ENCODE measurements at places on chromosomes 5 and 9. TPM values are rescaled to one million over a fixed set of nuclear protein-coding genes. Genes with fewer than 3 reads are reported as not detected.
A peak's percentile ranks its signal among the peaks of the same experiment; 100 is the strongest.

- H3K27me3 ChIP-seq, result no peaks in the 10 kb centered on the region
- no peak for DNase-seq
- peak overlapping the region; percentile 22 for H3K4me3 ChIP-seq
These were observed 53.4 kb downstream of the SLC22A5 start for GRCh38 chr5:132422720-132423437.

GRCh38 chr9:7982907-7983306 is 183.3 kb upstream of the DMAC1 start:
- no peak overlapping the region for H3K4me3 ChIP-seq
- no peak overlapping the region for H3K27ac ChIP-seq
- DNase-seq, result no peak
- H3K27me3 ChIP-seq, result no peaks in the 10 kb centered on the region
- H3K4me1 ChIP-seq, result peaks cover under 1% of the 10 kb centered on the region

DNA sequence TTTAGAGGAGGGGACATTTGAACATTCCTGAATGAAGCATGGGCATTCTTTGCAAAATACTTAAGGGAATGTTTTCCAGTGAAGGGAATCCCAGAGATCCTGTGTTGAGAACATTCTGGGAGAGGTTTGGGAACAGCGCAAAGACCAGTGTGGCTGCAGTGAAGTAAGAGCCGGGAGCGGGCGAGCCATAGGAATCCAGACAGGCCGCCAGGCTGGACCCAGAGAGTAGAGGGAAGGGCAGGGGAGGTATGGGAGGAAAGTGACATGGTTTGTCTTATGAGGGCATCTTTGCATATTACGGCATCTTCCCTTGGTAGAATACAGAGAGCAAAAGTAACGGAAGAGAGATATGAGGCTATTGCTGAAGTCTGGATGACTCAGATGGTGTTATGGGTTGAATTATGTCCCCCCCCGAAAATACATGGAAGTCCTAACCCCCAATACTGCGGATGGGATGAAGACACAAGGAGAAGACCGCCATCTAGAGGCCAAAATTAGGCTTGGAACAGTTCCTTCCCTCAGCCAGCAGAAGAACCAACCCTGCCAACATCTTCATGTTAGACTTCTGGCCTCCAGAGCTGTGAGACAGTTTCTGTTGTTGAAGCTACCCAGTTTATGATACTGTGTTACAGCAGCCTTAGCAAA is 268.2 kb downstream of the MAST4 start:
- H3K4me3 ChIP-seq, result no peak overlapping the region
- no peak overlapping the region for H3K27ac ChIP-seq
- H3K27me3 ChIP-seq, result no peaks in the 10 kb centered on the region
- DNase-seq, result no peak
- no peaks in the 10 kb centered on the region for H3K4me1 ChIP-seq
- no peaks in the 10 kb centered on the region for H3K36me3 ChIP-seq

The SEMA6A gene
- total RNA-seq, result 1.9 TPM

The TOR1A gene
- total RNA-seq, result 34.0 TPM

The FRRS1L gene
- total RNA-seq, result not detected
